ENCODE measurements at places on chromosomes 7 and 10.

DNA sequence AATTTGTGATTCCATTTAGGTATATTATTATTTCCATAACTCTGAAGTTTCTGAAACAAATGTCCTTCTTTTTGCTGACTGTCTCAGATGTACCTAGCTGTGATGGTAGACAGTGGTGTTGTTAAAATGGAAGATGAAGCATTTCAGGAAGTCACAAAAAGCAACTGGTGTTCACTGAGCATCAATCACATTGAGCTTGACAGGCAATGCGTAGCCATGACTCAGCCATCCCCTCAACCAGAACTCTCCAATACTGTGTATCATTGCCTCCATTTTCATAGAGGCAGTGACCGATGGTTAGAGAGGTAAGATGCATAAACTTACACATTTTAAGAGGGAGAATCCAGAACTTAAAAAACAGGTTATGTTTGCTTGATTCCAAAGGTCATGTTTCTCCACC is 434.0 kb downstream of the INHBA start:
- DNase-seq = no peak

GRCh38 chr7:131370523-131370968 is 42.9 kb downstream of the MKLN1 start:
- DNase-seq = no peak

DNA sequence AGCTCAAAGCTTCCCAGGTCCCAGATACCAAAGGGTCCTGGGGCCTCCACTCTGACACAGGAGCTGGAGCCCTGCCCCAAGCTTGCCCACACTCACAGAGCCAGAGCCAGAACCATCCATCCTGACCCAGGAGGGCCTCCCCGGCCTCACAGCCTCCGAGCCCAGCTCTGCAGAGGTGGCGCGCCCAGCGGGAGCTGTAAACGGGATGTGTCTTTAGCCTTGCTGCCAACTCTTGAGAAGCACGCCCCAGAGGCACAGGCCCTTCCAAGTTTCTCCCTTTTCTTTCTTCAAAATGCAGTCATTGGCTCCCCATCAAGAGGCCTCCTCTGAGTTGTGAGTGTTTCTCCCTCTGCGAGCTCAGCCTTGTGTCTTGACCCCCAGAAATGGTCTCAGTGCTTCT is 75.0 kb downstream of the PDGFA start:
- DNase-seq = no peak

DNA sequence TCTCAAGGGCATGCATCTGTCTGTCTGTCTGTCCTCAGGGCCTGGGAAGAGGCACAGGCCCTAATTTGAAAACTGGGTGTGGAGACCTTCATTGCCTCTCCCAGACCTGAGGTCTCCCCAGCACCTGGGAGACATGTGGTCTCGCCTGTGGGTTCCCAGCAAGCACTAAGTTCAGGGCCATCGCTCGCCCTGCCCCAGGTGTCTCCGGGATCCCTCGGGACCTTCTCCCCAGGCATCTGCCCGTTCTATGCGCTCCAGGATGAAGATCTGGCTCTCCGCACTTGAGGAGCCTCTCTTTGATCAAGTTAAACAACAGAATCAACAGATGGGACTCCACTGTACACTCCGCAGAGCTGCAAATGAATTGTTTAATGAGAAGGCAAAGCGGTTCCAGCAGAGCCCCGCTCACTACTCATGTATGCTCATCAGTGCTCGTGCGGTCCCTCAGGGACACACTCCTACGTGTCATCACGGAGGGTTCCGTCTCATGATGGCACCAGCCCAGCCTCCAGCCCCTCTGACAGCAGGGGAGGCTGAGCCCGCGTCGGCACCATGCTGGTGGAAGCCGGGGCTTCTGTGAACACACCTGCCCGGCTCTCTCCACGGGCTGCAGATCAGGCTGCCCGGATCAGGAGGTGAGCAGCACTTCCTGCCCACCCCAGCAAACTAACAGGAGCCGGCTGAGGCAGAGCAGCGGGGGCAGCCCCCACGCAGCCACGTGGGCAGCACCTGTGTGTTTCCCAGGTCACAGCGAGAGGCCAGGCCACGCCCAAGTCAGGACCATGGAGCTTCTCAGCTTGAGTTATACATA is 132.8 kb downstream of the TCERG1L start:
- no peak for DNase-seq

GRCh38 chr10:18204039-18204835 is 64.0 kb downstream of the CACNB2 start:
- DNase-seq = no peak

DNA sequence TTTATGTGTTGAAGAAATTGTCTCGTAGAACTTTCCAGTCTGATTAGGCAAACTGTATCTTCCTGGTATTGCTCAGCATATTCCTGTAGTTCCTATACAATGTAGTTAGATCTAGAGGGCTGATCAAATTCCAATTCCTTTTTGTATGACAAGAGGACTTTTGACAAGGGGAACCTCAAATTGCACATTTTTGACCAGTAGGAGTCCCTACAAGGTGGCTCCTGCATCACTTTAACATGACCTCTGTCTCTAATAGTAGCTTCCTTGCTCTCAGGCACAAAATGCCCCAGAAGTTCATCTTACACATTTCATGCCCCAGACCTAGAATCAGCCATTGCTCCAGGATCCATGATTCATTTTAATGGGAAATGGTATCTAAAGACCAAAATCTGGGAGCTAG is 18.7 kb downstream of the HERPUD2 start:
- no peak for DNase-seq

DNA sequence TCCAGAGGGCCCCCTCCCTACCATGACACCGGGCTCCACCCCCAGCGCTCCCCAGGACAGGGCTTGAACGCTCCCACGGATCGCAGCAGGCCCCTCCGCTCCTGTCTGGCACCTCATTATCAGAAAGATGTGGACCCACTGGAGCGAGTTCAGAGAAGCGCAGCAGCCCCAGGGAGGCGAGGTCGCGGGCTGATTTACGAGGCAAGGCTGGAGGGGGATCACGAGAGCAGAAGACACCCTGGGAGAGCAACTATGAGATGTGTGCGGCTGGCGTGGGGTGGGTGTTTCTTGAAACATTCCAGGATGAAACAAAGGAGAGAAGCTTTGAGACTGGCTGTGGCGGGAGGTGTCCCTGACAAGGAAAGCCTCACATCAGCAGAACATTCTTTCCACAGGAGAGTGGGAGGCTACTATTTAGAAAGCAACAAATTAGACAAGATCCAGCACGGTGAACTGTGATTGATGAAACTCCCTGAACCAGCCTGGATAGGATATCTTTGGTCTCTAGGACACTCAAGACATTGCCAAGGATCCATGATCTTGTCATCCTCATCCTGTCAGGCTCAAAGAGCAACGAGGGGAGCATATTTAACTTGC is 66.0 kb downstream of the JCAD start:
- DNase-seq = no peak

DNA sequence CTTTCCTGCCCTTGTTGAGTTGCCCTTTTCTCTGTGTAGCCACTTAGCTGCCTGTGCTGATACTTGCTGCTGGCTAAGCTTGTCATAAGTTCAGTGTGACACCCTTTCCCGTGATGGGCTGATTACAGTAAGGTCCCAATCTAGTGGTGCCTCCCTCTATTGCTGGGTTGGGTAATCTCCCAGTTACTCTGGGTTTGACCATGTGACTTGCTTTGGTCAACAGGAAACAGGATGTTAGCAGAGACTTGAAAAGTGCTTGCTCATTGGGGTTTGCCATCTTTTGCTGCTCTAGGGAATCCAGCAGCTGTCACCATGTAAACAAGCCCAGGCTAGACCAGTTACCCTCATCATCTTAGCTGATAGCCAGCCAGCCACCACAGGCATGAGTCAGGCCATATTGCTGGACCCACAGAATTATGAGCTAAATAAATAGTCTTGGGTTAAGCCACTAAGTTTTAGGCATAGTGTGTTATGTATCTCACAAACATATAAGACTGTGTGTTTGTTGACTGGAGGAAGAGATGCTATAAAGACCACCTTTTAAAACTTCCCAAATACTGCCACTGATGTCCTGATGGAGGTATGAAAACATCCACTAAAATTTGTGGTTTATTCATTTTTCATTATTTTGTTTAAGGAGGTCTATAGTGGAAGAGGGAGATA is 4.0 kb upstream of the LEP start:
- DNase-seq = no peak

DNA sequence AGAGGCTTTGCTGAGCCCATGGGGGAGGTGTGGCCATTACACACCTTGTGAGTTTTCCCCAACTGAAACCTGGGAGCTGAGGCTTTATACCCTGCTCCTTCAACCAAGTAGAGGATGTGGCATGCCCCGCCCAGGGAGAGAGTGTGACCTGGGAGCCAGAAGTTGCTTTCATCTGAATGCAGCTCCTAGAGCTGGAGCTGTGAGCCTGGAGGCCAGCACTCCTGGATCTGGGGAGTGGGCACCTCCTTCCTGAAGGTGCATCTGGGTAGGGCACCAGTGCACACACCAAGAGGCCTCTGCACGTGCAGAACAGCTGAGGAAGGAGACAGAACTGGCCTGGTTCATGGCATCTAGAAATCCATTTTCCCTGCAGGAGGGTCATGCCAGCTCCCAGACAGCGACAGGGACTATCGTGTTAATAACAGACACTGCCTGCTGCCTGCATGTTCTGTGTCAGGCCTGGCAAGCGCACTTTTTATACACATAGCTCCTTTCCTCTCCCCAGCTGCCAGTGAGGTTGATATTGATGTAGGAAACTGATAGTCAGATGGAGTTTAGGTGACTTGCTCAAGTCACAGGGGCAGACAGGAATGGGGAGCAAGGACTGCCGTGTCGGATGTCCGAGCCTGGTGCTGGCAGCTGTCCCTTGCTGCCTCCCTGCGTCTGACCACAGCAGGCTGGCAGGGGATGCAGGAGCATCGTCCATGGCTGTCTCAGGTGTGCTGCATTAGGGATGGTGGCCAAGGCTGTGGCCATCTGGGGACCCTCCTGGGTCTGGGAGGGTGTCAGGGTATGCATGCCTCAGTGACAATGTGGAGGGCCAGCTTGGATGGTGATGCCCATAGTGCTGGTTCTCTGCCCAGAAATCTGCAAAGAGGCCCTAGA is 189.9 kb upstream of the CXCL12 start:
- DNase-seq = no peak

DNA sequence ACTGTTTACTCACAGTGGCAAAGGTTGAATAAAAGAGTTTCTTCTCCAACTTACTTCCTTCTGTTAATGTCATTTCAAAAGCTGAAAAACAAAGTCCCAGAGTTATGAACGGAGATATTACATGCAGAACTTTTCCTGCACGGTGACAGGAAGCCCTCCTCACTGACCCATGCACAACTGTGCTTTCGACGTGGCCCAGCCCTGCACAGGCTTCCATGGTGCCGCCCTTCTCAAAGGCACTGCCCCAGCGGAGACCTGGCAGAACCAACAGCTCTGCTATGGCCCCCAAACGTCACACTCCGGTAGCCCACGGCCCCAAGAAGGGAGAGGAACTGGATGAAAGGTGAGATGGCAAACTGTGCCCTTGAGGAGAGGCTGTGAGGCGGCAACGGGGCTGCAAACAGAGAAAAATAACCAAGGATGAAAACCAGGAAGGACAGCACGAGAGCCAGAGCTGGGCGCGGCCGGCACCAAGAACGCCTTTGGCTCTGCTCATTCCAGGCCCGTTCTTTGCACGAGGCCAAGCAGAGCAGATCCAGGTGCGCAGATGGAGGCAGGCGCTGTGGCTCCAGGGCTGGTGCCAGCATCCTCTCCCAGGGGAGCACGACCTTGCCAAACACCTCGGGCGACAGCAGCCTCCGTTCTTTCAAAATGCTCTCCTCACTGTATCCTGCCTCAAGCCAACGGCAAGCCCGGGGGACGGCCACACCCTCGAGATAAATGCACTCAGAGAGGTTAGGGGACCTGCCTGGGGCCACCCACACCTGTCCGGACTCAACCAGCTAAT is 7.0 kb upstream of the FUOM start:
- no peak for DNase-seq

DNA sequence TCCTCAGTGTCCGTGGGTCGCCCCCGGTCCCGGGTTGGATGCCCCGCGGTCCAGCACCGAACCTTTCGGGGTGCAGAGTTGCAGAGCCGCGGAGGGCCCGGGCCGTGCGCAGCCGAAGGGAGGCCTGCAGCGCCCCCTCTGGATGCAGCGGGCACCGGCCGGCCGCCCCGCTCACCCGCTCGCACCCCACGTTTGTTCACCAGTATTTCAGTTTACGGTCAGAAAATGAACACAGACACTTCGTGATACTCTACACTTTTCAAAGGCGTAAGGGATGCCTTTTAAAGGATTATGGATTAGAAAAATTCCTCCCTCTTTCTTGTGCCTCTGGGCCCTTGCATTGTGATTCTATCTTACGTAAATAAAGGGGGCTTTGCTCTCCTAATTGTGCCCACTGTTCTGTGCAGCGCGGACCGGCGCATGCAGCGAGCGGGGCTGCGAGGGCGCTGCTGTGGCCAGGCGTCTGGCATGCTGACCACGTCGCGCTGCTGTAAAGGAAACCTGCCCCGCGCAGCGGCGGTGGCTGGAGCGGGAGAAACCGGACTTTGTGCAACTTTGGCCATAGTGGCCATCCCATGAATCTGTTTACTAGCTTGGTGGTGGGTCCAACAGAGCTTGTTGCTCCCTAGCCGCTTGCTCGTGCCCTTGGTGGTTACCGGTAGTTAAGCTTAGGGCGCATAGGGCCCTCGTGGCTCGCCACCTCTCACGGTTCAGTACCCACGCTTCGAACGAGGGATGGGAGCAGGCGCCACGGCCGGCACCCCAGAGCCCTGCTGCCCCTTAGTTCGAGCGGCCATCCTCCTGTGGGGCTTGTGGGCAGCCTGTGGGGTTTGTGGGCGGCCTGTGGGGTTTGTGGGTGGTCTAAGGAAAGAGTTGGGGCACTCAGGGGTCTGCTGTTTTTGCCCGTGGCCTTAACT is 739 bp upstream of the MEST start:
- no peak for DNase-seq

DNA sequence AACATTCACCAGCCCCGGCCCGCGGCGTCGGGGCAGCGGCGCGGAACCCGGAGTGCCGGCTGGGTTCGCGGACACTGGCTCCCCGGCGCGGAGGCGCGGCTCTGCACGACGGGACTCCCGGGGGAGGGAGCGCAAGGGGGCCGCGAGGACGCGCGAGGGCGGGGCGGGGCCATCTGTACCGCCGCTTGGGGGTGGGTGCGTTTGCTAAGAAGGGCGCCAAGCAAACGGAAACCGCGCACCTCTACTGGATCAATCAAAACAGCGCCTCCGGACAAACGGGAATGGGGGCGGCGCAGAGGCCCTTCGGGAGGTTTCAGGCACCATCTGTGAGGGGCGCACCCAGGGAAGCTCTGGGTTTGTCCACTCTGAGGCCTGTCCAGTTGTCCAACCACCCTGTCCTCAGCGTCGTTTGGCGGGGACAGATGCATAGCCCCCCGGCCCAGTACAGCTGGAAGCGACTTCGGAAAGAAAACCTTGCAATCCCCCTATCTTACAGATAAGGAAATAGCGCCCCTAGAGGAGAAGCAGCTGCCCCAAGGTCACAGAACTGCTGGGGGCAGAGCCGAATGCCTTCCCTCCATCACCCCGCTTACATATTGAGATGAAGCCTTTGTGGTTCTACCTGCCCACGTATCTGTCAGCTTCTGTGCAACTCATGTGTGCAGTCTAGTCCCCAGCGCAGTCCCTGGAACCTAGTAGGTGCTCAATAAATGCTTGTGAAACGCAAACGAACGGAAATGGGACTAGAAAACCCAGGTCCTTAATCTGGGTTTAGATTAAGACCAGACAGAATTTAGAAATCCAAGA is 10.7 kb upstream of the SLIT1 start:
- DNase-seq = peak; percentile 3
